ENCODE measurements at places on chromosomes 5 and 9. TPM values are rescaled to one million over a fixed set of nuclear protein-coding genes. Genes with fewer than 3 reads are reported as not detected.
A peak's percentile ranks its signal among the peaks of the same experiment; 100 is the strongest.

DNA sequence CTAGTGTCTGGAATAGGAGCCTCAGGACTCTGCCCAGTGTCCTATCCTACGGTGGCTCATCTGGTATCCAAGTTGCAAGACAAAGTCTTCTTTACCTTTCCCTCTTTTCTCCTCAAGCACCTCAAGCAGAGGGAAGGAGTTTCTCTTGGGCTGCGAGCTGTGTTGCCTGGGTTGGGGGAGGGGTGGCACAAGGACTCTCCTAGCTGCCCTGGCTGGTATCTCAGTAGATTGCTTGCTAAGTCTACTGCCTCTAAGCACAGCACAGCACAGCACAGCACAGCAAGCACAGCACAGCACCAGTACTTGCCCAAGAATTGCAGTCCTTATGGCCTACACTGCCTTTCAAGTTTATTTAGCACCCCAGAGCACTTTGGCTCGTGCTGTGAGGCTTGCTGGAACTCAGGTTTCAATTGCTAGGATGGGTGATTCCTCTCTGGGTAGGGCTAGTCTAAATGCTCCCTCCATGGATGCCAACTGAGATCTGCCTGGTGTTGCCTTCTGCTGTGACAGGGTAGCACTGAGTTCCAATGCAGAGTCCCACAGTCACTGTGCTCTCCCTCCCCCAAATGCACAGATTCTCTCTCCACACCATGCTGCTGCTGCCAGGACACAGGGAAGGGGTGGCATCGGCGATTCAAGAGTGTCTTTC is 213.1 kb upstream of the POU5F2 start:
- no peak for DNase-seq

DNA sequence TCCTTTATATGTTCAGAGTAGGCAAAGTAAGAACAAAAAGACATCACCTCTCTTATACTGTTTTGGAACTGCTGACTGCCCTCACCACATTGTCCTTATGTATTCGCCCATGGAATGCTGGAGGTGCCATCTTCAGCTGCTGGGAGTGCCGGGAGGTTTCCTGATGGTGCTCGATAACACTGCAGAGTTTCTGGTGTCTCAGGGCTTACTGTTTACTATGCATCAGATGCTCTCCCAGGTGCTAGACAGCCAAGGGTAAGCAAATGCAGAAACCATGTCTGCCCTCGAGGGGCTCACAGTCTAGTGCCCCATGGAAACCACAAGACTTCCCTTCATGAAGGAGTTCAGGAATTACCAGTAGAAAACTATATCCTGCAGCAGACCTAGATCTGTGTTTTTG is 70.1 kb upstream of the SMIM23 start:
- no peak for DNase-seq

DNA sequence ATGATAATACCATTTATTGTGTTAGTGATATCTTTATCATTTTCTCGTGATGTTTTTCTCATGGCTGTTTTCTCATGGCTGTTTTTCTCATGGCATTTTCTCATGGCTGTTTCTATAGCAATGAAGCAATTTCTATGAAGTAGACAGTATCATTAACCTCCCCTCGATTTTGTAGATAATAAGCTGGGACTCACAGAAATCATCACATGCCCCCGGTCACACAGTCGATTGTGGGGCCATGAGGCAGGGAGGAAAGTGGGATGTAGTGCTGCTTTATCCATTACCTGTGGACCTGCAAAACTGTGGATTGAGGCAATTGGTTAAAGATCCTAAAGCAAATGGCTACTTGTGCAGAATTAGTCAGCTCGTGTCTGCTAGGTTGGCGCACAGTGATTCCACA is 47.3 kb downstream of the TGFBI start:
- no peak for DNase-seq

- no peak for DNase-seq
These were observed 179.2 kb downstream of the HSD17B3 start for GRCh38 chr9:96122751-96123150.

DNA sequence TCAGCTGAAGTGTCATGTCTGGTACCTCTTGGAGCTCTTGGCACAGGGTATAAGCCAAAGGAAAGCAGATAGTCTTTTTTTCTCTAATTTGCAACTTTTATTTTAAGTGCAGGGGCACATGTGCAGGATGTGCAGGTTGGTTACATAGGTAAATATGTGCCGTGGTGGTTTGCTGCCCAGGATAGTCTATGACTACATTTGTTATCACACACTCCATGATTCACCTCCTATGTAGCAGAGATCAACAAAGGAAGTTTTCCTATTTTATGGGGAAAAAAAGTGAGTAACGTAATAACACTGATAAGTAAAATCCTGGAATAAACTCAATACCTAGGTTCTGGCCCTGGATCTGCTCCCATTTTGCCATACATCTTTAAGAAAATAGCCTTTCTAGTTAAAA is 234.6 kb downstream of the CAAP1 start:
- no peak for DNase-seq

The BTNL3 gene
- not detected for total RNA-seq

The CXXC5 gene
- 1.7 TPM for total RNA-seq

DNA sequence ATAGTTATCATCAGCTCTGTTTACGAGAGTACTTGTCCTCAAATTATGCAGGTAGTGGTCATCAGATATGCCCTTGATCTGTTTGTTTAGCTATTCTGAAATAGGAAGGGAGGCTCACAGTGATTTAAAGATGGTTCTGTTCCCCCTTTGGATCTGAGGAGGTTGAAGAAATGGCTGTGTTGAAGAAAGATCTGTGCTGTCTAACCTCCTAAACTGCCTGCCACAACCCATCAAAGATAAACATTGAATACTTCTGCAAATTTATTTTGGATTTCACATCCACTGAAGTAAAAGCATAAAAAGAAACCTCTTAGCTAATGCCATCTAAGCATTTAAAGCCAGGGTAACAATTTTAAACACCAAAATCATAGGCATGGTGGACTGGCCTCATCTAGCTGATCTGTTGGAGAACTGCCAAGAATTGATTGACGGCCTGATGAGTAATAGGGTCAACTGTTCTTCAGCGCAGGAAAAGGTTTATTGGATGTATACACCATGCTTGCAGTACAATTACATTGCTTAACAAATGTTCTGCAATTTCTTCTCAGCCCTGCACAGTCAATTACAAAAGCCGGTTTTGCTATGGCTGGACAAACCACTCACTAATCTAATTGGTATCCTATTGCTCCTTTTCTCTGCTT is 97.6 kb downstream of the SEMA6A start:
- no peak for DNase-seq

The CTXN3 gene
- not detected for total RNA-seq

GRCh38 chr5:11524188-11524587 is 380.1 kb downstream of the CTNND2 start:
- DNase-seq = no peak

GRCh38 chr5:105817416-105817815 is 1853.3 kb downstream of the EFNA5 start:
- DNase-seq = no peak

The FANCG gene
- 118 TPM for total RNA-seq

The PIP5K1B gene
- total RNA-seq = 0.38 TPM

The AIF1L gene
- total RNA-seq = 1.8 TPM

The GRAMD2B gene
- 10.8 TPM for total RNA-seq

GRCh38 chr5:74539986-74540385 is 100.5 kb downstream of the ENC1 start:
- no peak for DNase-seq

The BTNL8 gene
- not detected for total RNA-seq

The PCDHGC5 gene
- not detected for total RNA-seq

The AUH gene
- 14.4 TPM for total RNA-seq

GRCh38 chr9:99399474-99399873 is 177.4 kb downstream of the SEC61B start:
- DNase-seq = no peak

The CATSPER3 gene
- total RNA-seq = 0.32 TPM

- DNase-seq = no peak
These were observed 203.7 kb upstream of the MSX2 start for GRCh38 chr5:174520420-174521396.

The C9orf152 gene
- total RNA-seq = not detected

The SLC36A3 gene
- not detected for total RNA-seq

- DNase-seq = no peak
These were observed 809.8 kb upstream of the NUDT12 start for GRCh38 chr5:104372376-104372775.

DNA sequence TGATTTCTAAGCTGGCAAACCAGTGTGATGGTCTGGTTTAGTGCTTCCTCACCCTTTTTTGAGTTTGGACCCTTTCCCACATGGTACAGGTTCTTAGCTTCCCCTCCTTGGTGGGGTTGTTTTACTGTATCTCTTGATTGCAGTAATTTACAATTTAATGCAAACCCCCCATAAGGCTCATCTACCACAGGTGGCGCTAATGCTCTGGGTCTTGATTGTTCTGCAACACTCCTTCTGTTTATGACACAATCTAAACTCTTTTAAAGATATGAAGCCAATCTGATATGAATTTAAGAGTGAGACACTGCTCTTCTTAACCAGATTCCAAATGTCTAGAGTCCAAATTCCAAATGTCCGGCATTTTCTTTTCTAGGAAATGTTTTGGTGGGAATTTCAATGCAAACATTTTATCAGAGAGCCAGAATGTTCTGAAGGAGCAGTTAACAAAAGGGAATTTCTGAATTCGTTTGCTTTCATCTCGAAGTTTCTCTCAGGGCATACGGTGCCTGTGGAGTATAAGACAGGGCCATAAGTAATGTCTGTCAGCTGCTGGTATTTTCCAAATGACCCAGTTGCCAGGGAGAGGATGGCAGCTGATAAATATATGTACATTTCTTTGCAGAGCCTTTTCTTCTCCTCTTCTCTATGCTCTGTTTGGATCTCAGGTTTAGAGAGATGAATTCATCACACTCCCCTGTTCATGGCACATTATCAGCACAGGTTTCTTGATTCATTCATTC is 246.8 kb downstream of the ARHGAP26 start:
- DNase-seq = peak; percentile 77

- no peak for DNase-seq
These were observed 501 bp downstream of the ENHO start for GRCh38 chr9:34522091-34522887.

DNA sequence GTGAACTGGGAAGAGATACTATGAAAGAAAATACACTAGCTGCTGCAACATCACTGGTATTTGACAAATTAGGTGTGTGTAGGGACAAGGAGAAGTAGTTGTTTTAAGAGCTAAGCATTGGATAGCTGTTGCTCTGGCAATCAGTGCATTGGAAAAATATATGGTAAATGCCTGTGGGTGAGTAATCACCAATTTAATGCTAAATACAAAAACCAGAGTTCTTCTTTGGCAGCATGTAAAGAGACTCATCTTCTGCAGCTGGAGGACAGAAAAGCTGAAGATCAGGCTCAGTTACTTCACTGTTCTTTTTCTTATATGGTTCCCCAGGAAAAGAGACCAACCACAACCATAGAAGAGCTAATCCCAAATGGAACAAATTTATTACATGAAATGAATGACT is 201.8 kb upstream of the MPDZ start:
- no peak for DNase-seq

The C5orf52 gene
- not detected for total RNA-seq

Measured in activated naive CD4-positive, alpha-beta T cell treated with anti-CD3 and anti-CD28 coated beads for 36 hours (primary cell).